ENCODE measurements at places on chromosomes 3 and 15.

- no peak for DNase-seq
Measured at GRCh38 chr3:58429657-58430056, 4.0 kb downstream of the PDHB start.

DNA sequence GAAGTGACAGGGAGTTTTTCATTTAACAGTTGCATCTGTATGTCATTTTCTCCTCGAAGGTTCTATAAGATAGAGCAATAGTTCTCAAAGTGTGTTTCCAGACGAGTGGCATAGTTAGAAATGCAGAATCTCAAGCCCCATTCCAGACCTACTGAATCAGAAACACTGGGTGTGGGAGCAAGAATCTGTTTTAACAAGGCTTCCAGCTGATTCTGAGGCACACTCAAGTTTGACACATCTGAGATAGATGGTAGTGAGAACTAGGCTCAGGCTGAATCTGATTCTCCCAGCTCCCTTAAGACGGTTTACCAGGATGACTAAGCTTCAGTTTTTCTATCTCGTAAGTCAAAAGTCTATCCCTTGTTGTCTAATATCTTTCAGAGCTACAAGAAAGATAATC, 159.8 kb upstream of the NUDT16 start:
- no peak for DNase-seq

GRCh38 chr3:177337541-177338331, 140.5 kb upstream of the TBL1XR1 start:
- peak; percentile 18 for DNase-seq

DNA sequence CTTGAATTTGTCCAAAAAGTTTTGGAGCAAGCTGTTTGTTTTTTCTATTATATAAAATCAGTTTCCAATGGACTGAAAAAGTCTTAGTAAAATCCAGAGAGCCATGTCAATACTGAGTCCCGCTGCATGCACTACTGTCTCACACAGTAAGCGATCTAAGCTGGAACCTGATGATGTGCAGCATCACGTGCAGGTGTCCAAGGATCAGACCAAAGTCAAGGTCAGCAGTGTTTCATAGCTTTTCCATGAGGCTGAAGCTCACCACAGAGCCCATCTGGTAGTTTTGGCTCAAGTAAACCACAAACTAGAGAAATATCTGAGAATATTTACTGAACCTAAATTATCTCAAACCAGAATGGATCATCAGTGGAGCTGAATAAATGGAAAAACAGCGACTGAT, 784.0 kb upstream of the SEMA6D start:
- DNase-seq, result no peak

GRCh38 chr15:92655178-92655995, at the start of gene FAM174B:
FAM174B (minus strand) TSS chr15:92655775.
- no peak for DNase-seq

GRCh38 chr3:31461426-31461825, 71.3 kb upstream of the STT3B start:
- no peak for DNase-seq

DNA sequence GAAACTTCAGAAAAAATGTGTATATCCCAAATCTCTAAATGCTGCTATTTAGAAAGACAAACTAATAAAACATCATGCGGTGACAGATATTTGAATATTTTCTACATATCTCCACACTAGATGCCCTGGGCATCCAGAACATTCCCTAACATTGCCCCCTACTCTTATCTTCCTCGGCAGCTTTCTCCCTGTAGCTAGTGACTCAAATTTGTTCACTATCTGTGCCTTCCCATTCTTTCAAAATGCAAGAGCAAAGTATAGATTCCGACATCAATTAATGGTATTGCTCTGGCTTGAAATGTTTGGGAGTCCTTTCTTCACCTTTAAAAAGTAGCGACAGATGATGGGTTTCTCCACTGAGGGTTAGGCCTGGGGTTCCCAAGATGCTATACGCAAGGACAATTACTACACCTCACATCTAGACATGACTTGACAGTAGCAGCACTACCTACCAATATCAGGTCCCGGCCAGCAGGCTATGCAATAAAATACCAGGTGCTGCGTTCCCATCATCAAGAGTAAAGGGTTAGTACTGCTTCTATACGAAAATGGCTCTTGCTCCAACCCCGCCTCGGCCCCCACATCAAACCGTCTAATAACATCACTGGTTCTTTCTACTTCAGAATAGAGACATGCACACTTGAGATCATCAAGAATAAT, 631 bp downstream of the UBR1 start:
- peak; percentile 1 for DNase-seq

DNA sequence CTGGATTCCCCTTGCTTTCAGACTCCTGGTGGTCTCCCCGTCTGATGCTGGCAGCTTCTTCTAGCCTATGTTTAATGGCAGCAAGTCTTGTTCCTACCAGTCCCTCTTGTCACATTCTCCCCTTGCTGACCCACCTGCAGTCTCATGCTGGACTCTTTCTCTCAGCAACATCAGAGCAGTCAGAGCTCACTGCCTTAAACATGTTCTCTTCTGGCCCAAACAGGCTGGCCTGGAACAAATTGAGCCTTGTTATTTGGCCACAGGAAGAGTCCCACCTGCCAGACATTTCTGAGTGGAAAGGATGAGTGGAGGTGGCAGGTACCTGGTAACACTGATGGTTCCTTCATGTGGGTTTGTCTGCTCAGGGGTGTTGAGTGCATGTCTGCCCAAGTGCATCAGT, 59.2 kb upstream of the APEH start:
- DNase-seq, result no peak

GRCh38 chr3:101825904-101826445, 23.3 kb upstream of the NFKBIZ start:
- no peak for DNase-seq

DNA sequence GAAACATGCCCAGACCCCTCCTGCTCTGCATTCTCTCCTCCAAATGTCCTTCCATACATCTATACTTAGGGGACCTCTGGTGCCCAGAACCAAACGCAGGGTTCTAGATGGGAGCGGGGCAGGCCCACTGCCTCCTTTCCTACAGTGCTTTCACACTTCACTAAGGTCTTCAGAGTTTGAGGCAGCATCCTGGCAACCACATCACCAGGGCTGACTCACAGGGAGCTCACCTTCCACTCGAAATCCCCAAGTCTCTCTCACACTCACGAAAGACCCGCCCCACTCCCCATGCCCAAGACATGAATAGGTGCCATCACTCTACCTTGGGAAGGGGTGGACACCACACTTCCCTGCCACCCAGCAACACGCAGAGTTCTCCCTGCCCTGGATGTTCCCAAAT, 18.9 kb downstream of the HOMER2 start:
- no peak for DNase-seq
